ENCODE measurements at places on chromosomes 7 and 10.
A peak's percentile ranks its signal among the peaks of the same experiment; 100 is the strongest.

DNA sequence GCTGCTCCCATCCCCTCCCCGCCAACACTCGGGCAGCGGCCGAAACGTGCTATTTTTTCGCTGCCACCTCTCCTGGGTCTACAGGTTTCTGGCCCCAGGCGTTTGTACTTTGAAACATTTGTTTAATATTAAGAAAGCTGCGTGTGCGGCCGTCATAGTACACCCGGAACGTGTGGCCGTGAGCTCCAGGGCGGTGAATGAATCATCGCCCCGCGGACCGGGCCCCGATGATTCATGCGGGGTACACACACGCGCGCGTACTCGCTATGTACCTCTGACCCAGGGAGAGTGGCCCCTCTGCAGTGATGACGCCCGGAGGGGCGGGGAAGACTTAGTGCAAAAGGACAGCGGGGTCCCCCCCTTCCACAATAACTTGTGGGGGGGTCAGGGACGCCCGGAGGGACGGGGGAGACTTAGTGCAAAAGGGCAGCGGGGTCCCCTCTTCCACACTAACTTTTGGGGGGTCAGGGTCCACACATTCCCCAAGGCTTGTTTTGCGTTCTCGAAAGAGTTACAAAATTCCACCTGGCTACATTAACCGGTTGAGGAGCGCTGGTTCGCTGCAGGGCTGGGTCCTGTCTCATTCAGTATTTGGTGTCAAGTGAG is 56.5 kb upstream of the PCGF5 start:
- peak; percentile 39 for DNase-seq

- no peak for DNase-seq
These were observed 39.5 kb downstream of the ZNF117 start for GRCh38 chr7:64951250-64951848.

DNA sequence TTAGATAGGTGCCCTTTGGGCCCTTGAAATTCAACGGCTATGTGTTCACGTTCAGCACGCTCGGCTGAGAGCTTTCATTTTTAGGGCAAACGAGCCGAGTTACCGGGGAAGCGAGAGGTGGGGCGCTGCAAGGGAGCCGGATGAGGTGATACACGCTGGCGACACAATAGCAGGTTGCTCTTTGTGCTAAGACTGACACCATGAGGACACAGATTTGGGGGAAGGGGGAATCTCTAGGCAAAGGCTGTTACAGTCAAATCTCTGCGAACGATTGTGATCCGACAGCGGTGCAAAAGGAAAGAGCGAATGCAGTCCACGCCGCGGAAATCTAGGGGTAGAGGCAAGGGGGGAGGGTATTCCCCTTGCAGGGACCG is 667 bp downstream of the KLLN start:
- DNase-seq: no peak

DNA sequence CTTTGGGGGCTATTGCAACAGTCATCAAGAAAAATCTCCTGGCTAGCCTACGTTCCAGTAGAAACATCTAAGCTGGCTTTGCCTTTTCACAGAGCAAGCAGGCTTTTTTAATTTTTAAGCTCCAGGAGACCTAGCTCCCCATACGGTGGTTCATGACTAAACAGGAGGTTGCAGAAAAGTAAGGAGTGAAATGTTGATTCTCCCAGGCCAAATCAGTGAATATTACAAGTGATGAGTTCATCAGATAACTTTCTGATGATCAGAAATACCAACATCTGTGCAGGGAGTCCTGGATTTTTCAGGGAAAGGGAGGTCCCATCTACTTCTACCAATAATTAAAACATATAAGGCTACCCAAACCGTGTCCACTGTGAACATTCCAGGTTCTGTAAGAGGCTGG is 477.3 kb upstream of the CELF2 start:
- no peak for DNase-seq

- no peak for DNase-seq
These were observed 260.2 kb downstream of the HDAC9 start for GRCh38 chr7:18755793-18756192.

- DNase-seq: no peak
These were observed 220.5 kb downstream of the BAMBI start for GRCh38 chr10:28897617-28898464.
